ENCODE measurements at places on chromosomes 7 and 10.

DNA sequence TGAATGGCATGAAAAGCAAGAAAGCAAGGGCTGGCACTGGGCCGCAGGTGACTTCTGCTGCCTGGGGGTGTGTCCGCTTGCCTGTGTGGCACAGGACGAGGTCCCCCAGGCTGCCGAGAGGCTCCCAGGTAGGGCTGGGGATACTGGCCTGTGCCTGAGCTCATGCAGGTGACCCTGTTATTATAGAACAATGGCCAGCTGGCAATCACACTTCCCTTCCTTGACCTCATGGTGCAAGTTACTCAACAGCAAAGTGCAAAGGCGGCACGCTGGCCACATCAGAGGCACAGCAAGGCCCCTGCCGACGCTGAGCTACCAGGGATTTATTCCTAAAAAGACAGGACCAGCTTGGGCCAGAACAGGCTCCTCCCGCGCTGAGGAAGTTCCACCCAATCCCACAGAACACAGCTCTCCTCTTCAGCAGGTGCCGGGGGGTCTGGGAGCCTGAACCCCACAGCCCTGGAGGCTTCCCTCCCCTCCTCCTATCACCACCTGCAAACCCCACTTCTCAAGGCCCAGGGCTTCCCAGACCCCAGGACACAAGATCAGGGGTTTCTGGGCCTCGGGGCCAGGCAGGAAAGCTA is 1.4 kb upstream of the ADAM8 start:
- no peak for DNase-seq

DNA sequence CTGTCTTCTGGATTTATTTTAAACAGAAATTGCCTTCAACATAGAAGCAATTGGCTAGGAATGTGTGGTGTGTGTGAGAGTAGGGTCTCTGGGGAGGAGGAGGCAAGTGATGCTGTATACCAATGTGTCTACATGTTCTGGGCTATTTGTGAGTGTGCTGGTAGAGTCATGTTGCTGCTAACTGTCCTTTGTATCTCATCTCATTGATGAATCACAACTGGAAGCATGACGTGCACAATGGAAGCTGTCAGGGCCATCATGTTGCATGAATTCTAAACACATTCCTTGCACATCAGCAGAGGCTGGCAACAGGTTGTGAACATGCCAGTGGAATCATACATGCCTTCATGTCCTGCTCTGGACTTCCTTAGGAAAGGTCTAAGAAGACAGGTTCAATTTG is 199.7 kb downstream of the BMPER start:
- DNase-seq = no peak

- no peak for DNase-seq
Measured at GRCh38 chr10:72056113-72056512, 32.2 kb downstream of the SPOCK2 start.

DNA sequence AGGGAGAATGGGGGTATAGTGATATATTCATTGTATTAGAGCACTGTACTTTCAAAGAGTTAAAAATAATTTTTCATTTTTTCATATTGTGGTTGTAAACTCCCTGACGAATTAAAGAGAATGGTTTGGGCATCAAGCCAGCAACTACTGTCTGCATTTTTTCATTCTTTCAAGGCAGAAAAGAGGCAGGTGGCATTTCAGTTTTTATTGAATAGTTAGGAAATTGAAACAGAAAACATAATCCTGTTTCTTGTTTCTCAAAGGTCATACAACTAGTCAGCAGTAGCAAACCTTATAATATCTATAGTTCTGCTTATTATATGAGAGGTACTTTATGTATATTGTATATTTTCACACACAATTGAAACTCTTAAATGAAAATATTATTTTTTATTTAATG is 303.9 kb upstream of the KCND2 start:
- no peak for DNase-seq

DNA sequence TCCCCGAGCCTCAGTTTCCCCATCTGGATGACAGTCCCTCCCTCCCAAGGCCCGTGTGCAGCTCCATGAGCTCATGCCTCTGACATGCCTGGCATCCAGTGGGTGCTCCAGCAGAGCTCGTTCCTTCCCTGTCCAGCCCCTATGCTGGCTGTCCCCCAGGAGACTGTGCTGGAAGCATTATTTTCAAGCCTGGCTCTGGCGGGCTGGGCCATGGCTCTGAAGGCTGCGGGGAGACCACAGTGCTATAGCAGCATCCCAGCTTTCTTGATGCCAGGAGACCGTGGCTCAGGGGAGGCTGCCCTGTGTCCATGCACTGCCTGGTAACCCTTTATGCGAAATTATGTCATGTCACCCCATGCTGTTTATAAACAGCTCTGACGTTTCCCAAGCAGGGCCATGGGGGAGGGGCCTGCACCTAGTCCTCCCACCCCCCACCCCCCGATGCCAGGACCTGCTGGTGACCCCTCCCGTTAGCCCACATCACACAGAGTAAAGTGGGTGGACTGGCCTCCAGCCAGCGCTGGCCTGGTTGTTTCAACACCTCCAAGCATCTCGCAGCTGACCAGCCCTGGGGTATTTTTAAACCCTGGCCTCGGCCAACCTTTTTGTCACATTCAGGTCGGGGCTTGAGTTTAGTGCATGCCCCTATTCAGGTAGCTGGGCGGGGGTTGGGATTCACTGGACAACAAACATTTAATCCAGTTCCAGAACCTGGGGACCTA is 105.9 kb upstream of the ZNF716 start:
- DNase-seq = no peak

GRCh38 chr7:100126931-100127865 is at the start of gene MBLAC1:
Gene MBLAC1 (plus strand): TSS chr7:100126967. CDS start chr7:100127396, 429 bp downstream.
- DNase-seq = peak; percentile 91

DNA sequence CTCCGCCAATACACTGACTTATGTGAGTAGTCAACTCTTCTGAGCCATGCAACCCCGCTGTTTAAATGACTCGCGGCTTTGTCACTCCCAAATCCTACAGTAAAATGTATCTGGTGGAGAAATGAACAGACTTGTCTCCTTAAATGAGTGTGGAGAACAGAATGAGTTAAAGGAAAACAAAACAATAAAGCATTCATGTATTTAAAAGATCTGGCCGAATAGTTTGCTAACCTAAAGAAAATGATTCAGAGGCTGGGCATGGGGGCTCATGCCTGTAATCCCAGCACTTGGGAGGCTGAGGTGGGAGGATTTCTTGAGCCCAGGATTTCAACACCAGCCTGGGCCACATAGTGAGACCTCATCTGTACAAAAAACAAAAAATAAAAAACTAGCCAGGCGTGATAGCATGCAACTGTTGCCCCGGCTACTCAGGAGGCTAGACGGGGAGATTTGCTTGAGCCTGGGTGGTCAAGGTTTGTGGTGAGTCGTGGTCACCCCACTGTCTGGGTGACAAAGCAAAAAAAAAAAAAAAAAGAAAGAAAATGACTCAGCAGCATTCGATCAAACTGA is 86.5 kb upstream of the PFKP start:
- no peak for DNase-seq
